HEK293T (cell line): ENCODE measurements at places on chromosomes 5 and 9.

- no peak for DNase-seq
These were observed 7.6 kb downstream of the SHB start for GRCh38 chr9:38061326-38061977.

GRCh38 chr9:137352511-137353222, 50.6 kb upstream of the NRARP start:
- DNase-seq = no peak

DNA sequence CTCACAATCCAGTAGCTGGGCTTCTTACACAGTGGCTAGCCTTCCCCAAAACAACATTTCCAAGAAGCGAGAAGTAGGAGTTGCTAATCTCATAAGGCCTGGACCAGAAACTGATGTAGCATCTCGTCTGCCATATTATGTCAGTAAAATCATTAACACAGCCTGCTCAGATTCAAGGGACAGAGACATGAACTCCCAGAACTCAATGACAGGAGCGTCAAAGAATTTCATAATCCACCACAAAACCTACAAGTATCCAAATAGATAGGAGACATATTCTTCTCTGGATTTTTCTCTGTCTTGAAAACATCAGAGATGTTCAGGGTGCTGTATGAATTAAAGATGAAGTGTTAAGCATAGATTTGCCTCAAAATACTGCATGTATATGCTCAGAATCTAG, 457.6 kb upstream of the ACTBL2 start:
- DNase-seq = no peak

- DNase-seq = no peak
These were observed 95.8 kb upstream of the ANKRD55 start for GRCh38 chr5:56328753-56329560.
